ENCODE measurements at places on chromosomes 13 and 19.

- DNase-seq = no peak
Measured at GRCh38 chr13:89214185-89214584, 1543.0 kb downstream of the SLITRK5 start.

DNA sequence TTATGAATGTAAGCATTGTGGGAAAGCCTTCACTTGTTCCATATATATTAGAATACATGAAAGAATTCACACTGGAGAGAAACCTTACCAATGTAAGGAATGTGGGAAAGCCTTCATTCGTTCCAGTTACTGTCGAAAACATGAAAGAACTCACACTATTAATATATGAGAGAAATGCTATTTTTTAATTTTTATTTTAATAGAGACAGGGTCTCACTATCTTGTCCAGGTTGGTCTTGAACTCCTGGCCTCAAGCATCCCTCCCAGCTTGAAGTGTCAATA is 7.0 kb upstream of the ZNF440 start:
- no peak for DNase-seq

DNA sequence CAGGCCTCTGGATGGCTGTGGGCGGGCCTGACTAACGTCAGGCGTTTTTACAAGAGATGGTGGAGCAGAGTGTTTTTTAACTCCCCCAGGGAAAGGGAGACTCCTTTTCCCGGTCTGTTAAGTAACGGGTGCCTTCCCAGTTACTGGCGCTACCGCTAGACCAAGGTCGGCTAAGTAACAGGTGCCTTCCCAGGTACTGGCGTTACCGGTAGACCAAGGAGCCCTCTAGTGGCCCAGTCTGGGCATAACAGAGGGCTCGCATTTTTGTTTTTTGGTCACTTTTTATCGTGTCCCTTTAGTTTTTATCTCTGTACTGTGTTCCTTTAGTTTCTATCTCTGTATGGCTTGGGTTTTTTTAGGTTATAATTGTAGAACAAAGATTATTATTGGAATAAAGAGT is 10.0 kb downstream of the ZNF383 start:
- DNase-seq = peak; percentile 11

GRCh38 chr13:43405457-43405856 is 381.3 kb downstream of the ENOX1 start:
- peak; percentile 34 for DNase-seq

All from cardiac fibroblast (primary cell).